Erythroblast (primary cell): ENCODE measurements at places on chromosomes 3 and 15.

- DNase-seq = no peak
Measured at GRCh38 chr15:59434481-59434880, 3.5 kb upstream of the FAM81A start.

GRCh38 chr15:66785637-66786036, 83.6 kb downstream of the SMAD6 start:
- no peak for DNase-seq

DNA sequence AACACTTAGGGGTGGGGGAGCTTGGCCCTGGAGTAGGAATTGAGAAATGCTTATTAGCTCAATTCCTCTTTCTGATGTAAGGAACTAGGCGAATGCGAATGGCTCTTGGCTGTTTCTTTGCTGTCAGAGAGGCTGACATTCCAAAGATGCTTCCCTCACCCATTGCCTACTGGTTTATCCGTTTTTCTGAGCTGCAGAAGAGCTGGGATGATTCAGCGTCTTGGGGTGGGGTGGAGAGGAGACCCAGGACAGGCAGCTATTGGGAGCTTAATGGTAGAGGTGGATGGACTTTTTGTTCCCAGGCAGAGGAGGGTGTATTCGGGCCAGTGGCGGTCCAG, 9.8 kb downstream of the PLEKHO2 start:
- DNase-seq = no peak

- DNase-seq = no peak
Measured at GRCh38 chr3:11689749-11690148, 46.0 kb upstream of the VGLL4 start.

DNA sequence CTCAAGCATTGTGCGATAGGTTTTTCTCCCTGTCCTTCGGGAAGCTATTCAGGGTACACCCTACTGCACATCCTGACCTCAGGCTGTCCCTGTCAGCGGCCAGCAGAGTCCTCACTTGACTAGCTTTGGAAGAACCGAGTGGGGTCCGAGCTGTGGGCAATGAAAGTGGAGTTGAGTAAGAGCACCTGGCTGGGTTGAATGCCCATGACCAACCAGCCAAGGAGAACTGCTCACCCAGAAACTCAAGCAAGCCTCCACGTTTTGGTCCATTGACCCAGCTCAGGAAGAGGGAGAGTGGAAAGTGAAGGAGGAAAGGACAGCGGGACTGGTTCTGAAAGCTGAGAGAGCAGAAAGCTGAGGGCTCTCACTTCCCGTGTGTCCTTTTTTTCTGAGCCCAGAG, 36.0 kb upstream of the HDGFL3 start:
- no peak for DNase-seq

DNA sequence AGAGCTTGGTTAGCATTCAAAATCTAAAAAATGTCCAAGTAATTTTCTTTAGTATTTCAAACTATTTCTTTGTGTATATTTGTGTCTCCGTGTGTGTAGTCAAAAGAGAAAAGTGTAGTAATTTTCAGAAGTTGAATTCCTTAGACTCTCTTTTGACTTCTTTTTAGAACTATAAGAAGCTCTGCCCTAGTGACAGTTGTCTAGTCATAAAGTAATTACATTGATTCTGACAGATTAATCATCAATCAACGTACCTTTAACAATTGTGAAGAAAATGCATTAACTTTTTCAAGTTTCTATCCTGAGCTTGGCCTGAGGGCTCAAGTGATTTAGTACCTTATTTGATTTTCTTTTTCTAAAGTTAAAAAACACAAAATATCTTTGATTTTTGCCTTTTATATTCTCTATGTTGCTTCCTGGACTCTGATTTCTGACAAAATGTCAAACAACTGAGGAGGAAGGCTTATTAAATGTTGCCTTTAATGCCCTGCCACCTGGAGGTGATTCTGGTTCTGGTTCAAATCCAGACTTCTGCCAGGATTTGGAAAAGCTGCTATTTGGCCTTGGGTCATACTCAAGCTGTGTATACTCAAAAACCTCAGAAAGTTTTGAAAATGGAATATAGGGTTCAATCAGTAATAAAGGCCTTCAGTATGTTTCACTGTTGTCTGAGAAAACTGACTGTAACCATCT, 653.6 kb downstream of the NSUN3 start:
- no peak for DNase-seq

DNA sequence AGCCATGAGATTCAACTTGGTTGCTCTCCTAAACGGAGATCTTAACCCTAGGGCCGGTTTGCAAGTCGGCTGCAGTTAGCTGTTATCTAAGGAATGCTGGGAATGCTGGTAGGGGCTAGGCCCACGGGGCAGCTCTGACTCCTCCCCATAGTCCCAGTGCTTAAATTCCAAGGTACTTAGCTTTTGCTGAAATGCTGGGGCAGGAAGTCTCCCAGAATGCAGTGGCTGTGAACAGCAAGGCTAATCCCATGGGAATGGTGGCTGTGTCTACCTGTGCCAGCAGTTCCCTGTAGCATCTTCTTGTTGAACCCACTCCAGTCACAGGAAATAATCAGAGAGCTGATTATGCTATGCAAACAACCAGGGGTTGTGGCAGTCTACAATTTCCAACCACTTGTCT, 102.5 kb upstream of the TJP1 start:
- no peak for DNase-seq

DNA sequence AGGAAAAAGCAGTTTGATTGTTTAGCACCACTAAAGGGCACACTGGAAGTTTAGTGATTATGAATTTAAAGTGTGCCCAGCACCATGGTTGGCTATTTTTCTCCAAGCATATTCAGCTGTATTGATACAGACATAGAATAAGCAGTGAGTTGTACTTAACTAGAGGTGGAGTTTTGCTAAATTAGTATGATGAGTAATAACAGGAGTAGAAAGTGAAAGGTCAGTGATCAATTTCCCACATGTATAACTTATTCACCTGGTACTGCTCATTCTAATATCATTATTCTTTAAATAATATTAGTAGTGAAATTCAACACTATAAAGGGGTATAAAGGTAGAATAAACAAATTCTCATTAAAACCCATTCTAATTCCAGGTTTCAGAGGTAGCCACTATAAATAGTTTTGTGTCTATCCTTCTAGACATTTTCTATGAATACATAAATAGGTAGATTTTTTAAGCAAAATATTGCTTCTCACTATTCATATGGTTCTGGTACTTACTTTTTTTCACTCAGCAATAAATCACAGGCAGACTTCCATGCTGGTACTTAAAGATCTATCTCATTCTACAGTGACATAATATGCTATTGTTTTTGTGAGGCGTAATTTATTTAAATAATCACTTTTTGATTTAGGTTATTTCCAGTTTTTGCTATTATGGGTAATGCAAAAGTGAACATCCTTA, 732.9 kb downstream of the VGLL3 start:
- no peak for DNase-seq

- no peak for DNase-seq
Measured at GRCh38 chr15:50953302-50953701, 44.8 kb downstream of the AP4E1 start.

DNA sequence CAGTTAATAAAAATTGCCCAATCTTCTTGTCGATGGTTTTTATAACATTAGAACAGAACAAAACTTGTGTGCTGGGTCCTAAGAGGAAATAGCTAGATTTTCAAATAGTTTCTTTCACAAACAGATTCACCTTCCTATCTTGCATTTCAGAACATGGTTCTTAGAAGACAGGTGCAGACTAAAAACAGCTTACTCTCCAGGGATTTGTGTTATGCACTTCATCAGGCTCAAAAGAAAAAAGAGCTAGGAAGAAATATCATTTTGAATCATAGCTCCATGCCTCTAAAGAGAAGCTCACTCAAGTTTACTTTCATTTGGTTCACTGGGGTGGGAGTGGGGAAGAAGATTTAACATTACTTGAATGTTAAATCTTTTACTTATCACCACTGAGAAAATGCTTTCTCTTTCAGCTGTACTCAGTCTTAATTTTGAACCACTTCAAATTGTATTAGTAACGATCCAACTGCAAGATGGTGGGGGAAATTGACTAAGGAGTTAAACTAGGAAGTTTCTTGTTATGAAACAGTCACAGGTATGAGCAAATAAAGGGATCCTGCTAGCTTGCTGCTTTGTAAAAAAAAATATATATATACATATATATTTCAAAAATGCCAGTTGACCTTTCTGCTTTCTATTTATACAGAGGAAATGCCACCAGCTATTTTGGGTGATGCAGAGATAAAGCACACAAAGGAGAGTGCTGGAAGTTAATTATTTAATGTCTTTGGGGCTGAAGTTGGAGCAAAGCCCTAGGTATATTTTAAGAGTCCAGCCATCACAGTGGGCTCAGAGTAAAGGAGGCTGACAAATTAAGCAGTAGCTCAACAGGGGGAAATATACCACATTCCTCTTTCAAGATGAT, 28.3 kb upstream of the NUDT16 start:
- no peak for DNase-seq

GRCh38 chr3:48899273-48899672, 591 bp upstream of the SLC25A20 start:
- no peak for DNase-seq

GRCh38 chr15:51448622-51449399, 107.4 kb downstream of the GLDN start:
- no peak for DNase-seq

GRCh38 chr3:178795349-178795748, 259.1 kb downstream of the KCNMB2 start:
- DNase-seq = no peak

DNA sequence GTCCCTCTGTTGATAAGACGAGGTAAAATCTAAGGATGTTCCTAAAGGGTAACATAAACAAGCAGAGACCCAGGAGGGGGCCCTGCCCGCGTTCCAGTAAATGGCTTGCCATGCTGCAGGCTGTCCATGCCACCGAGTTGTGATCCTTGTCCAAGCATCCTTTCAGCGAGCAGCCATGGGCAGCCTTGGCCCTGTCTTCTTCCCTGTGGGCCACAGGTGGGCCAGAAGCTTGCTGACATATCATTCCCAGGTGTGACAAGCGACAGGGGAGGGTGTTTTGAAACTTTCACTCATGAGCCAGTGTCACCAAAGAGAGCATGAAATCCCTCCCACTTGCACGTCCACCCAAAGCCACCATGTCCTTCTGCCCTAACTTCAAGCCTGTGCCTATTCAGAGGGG, 53.7 kb downstream of the PCSK6 start:
- DNase-seq = no peak

DNA sequence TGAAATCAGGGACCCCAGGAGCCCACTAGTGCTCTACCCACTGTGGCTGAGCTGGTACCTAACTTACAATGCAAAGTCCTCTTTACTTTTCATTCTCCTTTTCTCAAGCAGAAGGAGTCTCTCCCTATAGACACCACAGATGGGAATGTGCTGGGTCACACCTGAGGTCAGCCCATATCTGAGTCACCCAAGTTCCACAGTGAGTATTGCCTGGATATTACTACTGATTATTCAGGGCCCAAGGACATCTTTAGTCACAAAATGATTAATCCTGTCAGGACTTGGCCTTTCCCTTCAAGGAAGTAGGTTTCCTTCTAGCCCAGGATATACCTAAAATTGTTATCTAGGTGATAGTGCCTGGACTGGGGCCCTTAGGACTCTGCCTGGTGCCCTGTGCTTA, 1305.2 kb downstream of the SI start:
- DNase-seq = no peak

GRCh38 chr3:117656391-117656790, 946.8 kb downstream of the TUSC7 start:
- no peak for DNase-seq

- DNase-seq = no peak
Measured at GRCh38 chr3:72728958-72729467, 119.2 kb downstream of the SHQ1 start.

GRCh38 chr15:40843261-40843884, 475 bp upstream of the SPINT1 start:
- DNase-seq = no peak
